Fibroblast of mammary gland (primary cell): ENCODE measurements at places on chromosomes 6 and 20.
A peak's percentile ranks its signal among the peaks of the same experiment; 100 is the strongest.

DNA sequence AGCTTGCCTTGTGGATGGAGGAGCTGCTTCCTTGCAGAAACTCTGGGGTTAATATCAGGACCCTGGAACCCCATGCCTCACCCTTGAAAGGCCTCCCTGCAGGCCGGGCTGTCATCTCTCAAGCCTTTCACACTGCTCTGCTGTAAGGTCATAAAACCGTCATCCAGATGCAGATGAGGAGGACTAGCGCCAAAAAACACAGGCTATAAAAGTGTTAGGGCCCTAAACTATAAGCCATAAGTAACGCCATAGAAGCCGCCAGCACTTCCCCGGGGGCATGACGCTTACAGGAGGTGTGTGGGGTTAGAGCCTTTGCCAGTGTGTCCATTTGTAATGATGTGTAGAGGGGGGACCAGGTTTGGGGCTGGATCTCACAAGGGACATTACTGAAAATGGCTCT is 47.6 kb downstream of the CDH4 start:
- no peak for DNase-seq

DNA sequence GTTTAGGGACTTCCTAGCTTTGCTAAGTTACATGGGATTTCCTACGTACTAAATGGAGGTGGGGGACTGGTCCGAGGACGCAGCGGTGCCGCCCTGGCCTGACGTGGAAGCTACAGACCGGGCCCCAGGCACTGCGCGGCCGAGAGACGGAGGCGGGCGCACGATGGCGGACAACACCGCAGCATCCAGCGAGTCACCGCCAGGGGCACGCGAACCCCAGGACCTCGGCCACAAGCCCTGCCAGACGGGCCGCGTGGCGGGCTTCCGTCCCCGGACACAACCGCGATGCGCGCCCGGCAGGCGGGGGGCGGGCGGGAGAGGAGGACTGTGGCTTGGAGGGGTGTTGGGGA is 1516.9 kb upstream of the DEFB115 start:
- DNase-seq: no peak

DNA sequence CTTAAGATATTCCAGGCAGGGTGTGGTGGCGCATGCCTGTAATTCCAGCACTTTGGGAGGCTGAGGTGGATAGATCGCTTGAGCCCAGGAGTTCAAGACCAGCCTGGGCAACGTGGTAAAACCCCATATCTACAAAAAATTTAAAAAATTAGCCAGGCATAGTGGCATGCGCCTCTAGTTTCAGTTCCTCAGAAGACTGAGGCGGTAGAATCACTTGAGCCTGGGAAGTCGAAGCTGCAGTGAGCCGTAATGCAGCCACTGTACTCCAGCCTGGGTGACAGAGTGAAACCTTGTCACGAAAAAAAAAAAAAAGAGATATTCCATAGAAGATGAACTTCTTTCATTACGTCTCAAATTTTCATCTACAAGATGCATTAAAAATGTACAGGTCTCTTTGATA is 46.7 kb upstream of the ISM1 start:
- no peak for DNase-seq

DNA sequence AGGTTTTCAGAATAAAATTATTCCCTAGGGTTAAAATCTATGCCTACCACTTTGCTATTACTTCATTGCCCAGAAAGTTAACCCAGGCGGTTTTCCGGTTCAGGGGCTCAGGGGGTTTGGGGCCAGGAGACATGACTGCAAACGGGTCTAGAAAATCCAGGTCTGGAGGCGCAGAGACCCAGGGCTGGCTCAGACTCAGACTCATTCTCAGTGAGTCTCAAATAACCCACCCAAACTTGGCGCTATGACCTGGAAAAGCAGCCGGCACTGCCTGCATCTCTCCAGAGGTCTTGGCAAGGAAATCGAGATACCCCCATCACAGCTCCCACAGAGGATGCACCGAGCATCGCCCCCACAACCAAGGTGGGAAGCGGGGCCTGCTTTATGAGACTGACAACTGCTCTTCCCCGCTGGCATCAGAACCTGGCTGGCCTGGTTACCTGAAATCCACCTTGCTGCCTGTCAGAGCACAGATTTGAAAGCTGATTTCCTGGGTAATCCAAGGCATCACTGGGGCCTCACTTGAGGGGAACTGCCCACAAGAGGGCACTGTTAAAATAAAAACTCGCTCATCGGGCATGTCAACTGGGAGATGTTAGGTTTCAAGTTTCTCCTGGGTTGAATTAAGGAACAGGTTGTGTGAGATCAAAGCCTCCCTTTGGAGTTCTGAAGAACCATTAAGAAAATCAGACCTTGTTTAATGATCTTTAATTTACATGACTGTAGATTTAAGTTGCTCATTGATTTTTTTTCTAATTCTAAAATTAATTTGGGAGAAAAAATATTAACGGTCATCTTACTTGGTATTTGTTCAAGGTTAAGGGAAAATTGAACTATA is 55.1 kb downstream of the KIF16B start:
- peak; percentile 58 for DNase-seq

GRCh38 chr20:39903806-39904465 is 785.1 kb downstream of the MAFB start:
- DNase-seq: no peak

GRCh38 chr20:7031222-7031621 is 263.7 kb downstream of the BMP2 start:
- DNase-seq: no peak

GRCh38 chr6:108904741-108905140 is 56.5 kb downstream of the ARMC2 start:
- no peak for DNase-seq

GRCh38 chr6:125668071-125668470 is 81.4 kb upstream of the HEY2 start:
- DNase-seq: no peak

DNA sequence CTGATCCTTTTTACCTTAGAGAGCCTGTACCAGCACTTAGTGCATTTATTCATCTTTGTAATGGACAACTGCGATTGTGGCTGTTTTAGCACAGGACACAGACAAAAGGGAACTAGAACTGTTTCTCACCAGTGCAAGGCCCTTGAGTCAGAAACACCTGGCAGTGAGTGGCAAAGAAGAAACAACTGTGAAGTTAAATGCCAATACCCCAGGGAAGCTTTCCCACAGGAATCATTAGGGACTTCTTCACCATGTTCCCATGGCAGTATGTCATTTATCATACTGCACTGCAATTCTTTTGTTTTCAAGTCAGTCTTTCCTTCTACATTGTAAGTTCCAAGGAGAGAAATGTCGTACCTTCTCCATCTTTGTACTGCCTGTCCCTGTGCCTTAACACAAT is 28.6 kb upstream of the CDYL start:
- DNase-seq: no peak

GRCh38 chr6:63923139-63923739 is 287.6 kb downstream of the PHF3 start:
- peak; percentile 59 for DNase-seq

GRCh38 chr6:130978660-130979396 is 84.2 kb downstream of the EPB41L2 start:
- no peak for DNase-seq

DNA sequence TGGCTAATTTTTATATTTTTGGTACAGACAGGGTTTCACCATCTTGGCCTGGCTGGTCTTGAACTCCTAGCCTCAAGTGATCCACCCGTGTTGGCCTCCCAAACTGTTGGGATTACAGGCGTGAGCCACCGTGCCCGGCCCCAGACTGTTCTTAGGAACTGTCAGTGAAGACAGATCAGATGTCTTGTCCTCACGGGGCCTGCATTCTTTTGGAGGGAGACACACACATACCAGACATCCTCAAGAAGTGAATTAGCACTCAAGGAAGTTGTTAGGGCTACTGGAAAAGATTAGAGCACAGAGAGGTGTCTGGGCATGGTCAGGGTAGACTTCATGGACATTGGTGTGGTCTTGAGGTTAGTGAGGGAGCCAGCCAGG is 10.3 kb upstream of the LPIN3 start:
- DNase-seq: no peak

DNA sequence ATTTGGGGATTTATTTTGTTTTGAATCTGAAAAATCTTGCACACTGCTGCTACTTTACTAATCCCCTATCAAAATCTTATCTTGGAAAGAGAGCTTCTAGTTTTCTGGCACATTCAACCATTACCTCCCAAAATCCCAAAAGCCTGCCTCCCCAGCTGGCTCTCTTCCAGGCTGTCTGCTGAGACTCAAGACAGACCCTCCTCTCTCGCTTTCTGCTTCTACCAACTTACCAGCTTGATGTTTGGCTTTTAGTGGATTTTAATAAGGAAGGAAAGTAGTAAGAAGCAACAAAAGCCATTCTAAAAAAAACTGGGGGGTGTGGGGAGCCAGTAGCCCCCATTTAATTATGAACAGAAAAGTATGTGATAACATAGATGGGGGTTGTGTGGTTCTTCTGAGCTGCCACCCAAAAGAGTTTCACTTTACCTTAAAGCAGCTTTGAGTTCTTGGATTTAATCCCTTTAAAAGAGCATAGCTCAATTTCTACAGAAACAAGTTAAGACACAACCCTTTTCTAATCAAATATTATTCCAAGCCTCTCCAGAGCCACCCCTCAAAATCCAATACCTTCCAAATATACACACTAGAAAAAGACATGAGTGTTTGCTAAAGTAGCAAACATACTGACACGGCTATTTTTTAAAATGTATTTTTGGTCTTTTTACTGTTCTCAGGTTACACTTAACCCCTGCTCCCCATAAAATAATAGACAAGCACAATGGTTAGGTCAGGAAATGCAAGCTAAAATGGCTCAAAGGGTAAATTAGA is 71.7 kb downstream of the ATP9A start:
- peak; percentile 29 for DNase-seq

DNA sequence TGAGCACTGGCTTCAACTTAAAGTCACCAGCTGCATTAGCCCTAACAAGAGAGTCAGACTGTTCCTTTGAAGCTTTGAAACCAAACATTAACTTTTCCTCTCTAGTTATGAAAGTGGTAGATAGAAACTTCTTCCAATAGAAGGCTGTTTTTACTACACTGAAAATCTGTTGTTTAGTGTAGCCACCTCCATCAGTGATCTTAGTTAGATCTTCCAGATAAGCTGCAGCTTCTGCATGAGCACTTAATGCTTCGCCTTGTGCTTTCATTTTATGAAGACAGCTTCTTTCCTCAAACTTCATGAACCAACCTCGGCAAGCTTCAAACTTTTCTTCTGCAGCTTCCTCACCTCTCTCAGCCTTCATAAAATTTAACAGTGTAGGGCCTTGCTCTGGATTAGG is 133.2 kb downstream of the INSM1 start:
- no peak for DNase-seq

DNA sequence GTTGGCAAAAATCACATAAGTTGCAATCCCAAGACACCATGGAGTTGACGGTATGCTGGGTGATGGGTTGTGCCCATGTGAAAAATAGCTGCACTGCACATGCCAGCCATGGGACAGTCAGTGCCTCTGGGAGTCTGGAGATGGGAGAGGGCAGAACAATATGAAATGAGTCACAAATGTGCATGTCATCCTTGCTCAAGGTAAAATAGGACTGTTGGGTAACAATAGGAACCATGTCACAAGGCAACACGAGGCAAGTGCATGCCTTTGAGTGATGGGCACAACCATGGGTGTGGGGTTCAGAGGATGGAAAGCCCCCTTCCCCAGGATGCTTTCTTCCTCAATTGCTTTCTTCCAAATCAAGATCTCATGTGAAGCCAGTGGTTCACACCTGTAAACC is 70.5 kb upstream of the PIM1 start:
- no peak for DNase-seq

GRCh38 chr6:36642913-36643817 is 35.3 kb upstream of the CDKN1A start:
- peak; percentile 96 for DNase-seq

GRCh38 chr6:69220375-69220774 is 576.4 kb downstream of the LMBRD1 start:
- DNase-seq: no peak

GRCh38 chr6:149806127-149806526 is 56.6 kb downstream of the PCMT1 start:
- no peak for DNase-seq

DNA sequence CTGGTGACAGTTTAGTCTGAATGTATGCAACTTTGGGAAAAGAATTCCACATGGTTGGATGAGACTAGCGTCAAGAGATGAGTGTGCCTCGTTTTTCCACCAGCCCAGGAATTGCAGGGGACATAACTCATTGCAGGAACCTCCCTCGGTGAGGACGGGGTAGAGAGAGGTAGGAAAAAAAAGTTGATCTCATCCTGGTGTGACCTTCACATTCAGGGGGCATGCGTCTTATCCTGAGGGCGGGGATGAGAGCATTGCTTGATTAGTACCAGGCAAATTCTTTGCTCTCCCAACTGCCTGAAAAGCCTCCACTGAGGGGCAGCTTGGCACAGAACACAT is 11.8 kb downstream of the TLDC2 start:
- peak; percentile 43 for DNase-seq

GRCh38 chr6:134549854-134550253 is 231.9 kb upstream of the SGK1 start:
- no peak for DNase-seq

DNA sequence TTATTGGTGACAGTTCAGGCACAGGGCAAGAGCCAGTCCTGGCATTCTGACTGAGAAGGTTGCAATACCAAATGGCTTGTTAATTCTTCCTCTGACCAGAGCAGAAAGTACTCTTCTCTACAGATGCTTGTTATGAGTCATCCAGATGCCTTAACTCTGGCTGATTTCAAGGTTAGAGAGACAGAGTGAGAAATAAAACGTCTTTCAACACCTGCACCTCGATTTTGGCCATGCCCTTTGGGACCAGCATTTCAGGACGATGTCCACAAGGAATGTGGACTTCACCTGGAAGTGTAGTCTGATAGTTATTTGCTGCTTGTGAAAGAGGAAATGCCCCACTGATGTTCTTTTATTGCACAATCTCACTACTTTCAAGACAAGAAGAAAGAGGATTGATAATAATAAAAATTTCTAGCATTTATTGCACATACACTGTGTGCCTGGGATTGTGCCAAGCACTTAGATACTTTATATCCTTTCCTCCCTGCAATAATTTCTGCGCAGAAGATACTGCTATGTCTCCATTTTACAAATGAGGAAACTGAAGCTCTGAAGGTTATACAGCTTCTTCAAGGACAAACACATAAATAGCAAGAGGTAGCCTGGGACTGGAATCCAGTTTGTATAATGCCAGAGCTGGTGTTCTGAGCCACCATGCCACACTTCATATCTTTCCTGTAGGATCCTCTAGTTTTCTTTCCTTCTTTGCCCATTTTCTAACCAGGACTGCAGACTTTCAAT is 33.5 kb upstream of the MCM3 start:
- DNase-seq: peak; percentile 64

DNA sequence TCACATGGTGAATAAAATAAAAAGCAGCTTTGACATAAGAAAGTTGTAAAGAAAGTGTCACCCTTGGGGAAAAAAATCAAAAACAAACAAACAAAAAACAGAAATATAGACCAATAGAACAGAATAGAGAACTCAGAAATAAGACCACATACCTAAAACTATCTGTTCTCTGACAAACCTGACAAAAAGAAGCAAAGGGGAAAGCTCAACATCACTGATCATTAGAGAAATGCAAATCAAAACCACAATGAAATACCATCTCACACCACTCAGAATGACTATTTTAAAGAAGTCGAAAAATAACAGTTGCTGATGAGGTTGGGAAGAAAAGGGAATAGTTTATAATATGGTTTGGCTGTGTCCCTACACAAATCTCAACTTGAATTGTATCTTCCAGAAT is 159.1 kb downstream of the TINAG start:
- DNase-seq: no peak
